ENCODE measurements at places on chromosomes 1 and 21.
A peak's percentile ranks its signal among the peaks of the same experiment; 100 is the strongest.

GRCh38 chr1:211574705-211575104 is 4.3 kb downstream of the SLC30A1 start:
- no peak for DNase-seq

- peak; percentile 54 for DNase-seq
Measured at GRCh38 chr1:153349363-153350320, 1.0 kb upstream of the PGLYRP4 start.

DNA sequence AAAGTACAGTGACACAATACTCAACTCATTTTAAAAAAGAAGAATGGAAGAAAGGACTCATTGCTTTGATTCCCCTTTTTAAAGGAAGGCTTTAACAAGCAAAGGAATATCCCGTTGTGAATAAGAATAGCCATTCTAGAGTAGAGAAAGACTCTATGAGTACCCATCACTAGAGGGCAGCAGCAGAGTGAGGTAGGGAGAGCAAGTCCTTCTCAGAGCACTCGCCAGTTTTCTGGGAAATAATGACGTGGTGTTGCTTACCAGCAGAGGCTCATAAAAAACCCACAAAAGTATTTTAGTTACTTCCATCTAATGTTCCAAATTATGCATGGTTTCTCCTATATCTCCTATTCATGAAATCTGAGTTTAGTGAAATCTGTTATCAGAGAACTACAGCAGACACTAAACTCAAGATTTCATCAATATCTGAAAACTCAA is 74.6 kb downstream of the USP24 start:
- DNase-seq: peak; percentile 93

DNA sequence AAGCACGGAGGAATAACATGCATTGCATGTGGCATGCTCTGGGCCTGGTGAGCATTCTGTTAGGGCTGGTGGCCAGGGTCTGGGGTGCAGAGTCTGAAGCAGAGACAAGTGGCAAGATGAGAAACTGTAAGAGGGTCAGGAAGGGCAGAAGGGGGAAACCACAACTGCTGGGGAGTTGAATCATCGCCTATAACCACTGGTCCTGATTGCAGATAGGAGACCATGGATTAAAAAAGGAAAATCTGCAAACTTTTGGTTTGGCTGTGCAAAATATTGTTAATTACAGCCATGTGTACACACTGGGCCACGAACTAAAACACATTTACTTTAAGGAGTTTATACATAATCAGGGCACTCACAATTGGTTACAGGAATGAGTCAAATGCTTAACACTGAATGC is 76.6 kb downstream of the TGFBR3 start:
- no peak for DNase-seq

GRCh38 chr1:163439471-163439870 is 117.7 kb downstream of the NUF2 start:
- no peak for DNase-seq

- no peak for DNase-seq
Measured at GRCh38 chr1:201647722-201648065, 108.8 kb downstream of the NAV1 start.

GRCh38 chr1:151372058-151372934 is at the start of gene SELENBP1:
Gene SELENBP1 (minus strand): TSS chr1:151372705. CDS start chr1:151372641, 64 bp downstream.
- DNase-seq: peak; percentile 89

GRCh38 chr1:170676628-170677027 is 12.7 kb downstream of the PRRX1 start:
- DNase-seq: no peak

GRCh38 chr1:48767975-48768510 is 8.6 kb downstream of the BEND5 start:
- DNase-seq: no peak

GRCh38 chr1:198765416-198765815 is 126.6 kb downstream of the PTPRC start:
- no peak for DNase-seq

DNA sequence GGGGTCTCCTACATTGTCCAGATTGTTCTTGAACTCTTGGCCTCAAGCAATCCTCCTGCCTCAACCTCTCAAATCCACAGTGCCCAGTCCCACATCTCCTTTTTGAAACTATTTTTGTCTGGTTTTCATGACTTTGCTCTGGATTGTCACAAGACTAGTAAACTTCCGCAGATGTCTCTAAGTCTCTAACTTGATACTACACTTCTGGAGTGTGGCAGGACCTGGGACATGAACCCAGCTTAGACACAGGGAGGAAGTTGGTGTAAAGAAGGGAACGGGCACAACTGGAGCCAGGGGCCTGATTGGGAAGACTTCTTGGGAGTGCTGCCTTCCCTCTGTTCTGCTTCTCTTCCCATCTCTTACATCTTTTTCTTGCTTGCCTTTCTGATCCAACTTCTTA is 16.2 kb upstream of the DISC1 start:
- no peak for DNase-seq

DNA sequence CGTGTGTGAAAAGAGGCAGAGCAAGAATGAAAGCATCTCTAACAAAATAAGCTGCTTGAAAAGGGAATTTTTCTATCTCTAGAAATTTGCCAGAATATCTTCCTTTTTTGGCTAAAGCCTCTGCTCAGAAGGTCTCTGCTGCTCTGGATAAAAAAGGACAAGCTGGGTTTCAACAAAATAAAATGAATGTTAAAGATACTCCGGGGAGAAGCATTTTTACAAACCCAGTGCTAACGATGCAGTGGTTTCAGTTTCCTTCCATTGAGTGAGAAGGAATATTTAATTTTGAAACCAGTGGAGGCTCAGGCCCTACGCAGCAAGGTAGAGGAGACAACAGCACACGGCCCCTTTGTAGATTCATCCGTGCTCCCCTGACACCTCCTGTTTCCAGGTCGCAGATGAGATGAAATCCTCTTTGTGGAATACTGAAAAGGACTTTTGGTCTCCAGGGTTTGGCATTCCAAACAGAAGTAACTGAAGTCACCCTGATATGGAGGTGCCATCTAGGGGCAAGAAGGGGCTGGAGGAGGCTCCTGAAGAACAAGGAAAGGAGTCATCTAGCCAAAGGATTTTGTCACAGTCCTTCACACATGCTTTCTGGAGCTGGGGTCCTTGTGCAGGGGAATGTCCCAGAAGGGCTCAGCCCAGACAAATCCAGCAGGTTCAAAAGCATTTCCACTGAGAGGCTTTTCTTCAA is 65.7 kb upstream of the SYT6 start:
- no peak for DNase-seq

DNA sequence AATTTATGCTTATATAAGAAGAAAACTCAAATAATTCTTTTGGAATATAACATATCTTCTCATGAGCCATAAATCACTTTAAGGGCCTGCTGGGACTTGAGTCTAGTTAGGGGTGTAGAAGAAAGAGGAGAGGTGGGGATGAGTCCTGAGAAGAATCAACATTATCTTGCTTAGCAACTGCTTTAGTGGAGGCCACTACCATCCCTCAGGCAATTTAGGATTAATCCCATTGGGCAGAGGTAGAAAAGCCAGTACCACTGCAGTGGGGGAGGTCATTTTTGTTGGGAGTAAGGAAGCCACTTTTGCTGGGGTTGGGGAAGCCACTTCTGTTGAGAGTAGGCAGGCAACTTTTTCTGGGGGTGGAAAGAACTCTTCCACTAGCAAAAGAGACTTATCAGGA is 47.7 kb downstream of the SLC2A1 start:
- DNase-seq: no peak

GRCh38 chr1:218257371-218257770 is 27.7 kb upstream of the RRP15 start:
- no peak for DNase-seq

- no peak for DNase-seq
Measured at GRCh38 chr1:91718877-91719276, 167.1 kb downstream of the TGFBR3 start.

- no peak for DNase-seq
Measured at GRCh38 chr21:42237577-42237976, 18.6 kb downstream of the ABCG1 start.

GRCh38 chr21:38740090-38740489 is 65.6 kb upstream of the ETS2 start:
- no peak for DNase-seq

DNA sequence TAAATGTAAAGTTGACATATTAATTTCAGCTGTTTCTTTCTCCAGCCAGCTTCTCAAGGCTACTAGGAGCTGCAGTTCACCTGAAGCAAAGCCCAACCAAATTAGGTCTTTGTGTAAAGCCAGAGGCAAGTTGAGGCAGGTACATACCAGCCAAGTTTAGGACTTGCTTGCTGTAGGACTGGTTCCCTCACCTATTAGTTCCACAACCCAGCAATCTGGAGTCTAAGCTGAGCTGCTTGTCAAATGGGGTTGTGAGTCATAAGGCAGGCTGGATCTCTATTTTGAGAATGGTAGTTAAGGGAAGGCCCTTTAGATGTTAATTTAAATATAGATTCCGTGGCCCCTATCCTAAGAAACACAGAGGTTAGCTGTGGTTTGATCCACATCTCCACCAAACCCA is 7.6 kb upstream of the FLG2 start:
- no peak for DNase-seq

DNA sequence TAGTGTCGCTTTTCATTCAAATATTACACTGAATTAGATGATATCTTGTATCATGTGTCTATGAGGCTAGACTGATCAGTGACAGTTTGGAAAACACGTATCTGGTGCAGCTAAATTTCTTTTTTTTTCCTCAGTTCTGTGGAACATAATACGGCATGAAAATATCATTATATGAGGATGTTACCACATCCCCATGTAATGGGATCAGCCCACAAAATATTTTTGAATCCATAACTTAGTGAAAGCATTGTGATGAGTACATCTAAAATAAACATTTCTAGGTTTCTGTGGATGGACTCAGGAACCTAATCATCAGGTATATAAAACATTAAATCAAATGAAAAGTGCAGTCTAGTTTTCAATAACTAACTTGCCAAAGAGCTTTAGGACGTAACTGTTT is 356.3 kb downstream of the USP25 start:
- DNase-seq: no peak

DNA sequence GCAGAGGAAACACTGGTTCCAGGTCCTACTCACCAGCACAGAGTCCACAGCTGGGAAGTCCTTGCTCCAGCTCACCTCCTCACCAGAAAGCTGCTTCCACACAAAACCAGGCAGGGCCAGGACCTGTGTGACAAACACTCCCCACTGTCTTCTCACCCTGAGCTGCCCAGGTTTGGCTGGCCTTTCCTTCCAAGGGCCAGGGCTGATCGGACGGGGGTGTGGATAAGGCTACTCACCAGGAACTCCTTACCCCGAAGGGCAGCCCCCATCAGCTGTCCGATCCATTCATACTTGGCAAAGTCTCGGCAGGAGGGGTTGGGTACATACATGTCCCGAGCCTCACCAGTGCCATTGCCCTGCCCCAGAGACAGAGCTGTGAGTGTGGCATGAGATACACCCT is 5.4 kb downstream of the HECTD3 start:
- no peak for DNase-seq

- no peak for DNase-seq
Measured at GRCh38 chr1:21634806-21635535, 34.2 kb downstream of the RAP1GAP start.

- DNase-seq: no peak
Measured at GRCh38 chr21:24110846-24111245, 1496.4 kb downstream of the MRPL39 start.

GRCh38 chr1:80248886-80249285 is 1242.4 kb upstream of the ADGRL4 start:
- no peak for DNase-seq

DNA sequence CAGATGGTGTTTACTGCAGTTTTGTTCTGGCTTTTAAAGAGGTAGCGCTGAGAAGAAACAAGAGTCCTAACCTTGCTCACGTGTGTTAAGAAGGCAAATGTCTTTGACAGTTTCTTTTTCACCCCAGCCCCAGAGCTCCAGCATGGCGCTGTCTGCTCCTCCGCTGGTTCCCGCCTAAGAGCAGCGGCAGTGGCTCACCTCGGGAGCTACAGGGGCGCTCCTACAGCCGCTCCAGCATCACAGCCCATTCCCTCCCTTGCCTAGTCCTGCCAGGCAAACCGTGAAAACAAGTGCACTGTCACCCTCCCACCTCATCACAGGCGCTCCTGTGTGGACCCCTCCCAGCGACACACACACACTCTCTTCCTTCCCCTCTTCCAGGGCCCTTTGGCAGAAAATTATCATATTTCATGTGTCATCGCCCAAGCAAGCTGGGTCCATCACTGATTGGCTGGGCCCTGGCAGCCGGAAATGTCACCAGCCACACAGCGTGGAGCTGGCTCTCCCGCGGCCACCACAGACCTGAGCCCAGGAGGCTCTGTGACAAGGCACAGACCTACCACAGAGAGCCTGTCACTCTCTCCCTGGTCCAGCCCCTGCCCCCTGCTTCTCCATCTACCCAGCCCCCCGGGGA is 1.2 kb upstream of the HIVEP3 start:
- no peak for DNase-seq

DNA sequence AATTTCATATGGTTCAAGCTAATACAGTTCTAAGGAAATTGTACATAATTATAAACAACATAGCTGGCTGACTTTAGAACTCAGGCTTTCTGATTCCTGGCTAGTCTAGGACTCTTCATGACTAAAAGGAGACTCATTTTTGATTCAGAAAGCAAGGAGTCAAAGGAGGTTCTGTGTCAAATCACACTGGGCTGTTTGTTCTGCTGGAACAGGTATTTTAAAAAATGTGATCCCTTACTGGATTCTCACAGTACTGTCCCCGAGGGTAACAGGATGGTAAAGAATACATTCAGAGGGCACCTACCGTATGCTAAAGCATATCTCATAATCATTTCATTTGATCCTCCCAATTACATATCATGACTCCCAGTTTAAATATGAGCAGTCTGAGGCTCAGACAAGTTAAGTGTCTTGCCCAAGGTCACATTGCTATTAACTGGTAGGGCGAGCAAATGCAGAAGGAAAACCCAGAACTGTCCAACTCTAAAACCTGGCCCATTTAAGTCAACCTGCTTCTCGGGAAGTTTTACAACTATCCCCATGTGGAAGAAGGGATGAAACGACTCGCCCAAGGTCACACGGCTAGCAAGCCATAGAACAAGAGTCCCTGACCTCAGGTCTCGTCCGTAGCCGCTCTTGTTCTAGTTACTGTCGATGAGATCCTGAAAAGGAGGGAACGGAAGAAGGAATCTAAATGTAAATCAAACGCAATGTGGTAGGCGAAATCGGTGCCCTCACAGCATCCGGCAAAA is 675 bp downstream of the MYSM1 start:
- peak; percentile 16 for DNase-seq

GRCh38 chr1:175881246-175881976 is 138.0 kb upstream of the TNR start:
- DNase-seq: no peak

GRCh38 chr21:45861156-45861870 is 120.3 kb upstream of the COL6A1 start:
- no peak for DNase-seq

All from hematopoietic multipotent progenitor cell treated with erythropoietin and hydrocortisone succinate and interleukin-3 and kit ligand, for 15 days (in vitro differentiated cells).